NCI-H345 (cell line): ENCODE measurements at places on chromosomes 12 and 14.

DNA sequence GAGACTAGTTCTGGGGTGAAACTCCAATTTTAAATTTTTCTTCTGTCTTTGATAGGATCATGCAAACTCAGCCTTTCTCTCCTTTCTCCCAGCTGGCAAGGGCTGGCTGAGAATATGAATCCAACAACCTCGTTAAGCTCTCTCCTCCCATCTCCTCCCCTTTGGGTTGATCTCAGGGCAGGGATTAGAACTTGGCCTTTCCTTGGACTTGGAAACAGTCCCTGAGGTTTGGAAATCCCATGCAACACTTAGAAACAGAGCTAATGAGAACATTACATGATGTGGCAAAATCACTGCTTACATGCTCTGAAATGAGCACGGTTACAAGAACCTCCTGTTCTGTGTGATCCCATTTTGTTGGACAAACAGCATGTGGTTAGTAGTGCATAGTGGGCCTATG lies 31.6 kb downstream of the ACACB start:
- DNase-seq: no peak

GRCh38 chr12:19577281-19577530 lies 137.9 kb downstream of the AEBP2 start:
- DNase-seq: no peak

GRCh38 chr12:59040656-59041055 lies 120.4 kb upstream of the LRIG3 start:
- no peak for DNase-seq

DNA sequence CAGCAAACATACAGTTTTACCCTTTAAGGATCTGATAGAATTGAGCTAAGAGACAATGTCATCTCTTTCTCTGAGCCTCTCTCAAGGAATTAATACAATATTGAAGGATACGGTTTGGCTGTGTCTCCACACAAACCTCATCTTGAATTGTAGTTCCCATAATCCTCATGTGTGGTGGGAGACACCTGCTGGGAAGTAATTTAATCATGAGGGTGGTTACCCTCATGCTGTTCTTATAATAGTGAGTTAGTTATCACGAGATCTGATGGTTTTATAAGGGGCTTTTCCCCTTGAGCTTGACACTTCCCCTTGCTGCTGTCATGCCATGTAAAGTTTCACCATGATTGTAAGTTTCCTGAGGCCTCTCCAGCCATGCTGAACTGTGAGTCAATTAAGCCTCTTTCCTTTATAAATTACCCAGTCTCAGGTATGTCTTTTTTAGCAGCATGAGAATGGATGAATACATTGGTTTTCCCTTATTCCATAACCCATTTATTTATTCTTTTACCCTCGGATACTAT lies 47.6 kb downstream of the TMEM30B start:
- DNase-seq: no peak

- DNase-seq: no peak
These were observed 78.5 kb downstream of the VCPKMT start for GRCh38 chr14:50037852-50038251.

GRCh38 chr14:67951529-67952135 lies 132.1 kb downstream of the RAD51B start:
- DNase-seq: no peak

DNA sequence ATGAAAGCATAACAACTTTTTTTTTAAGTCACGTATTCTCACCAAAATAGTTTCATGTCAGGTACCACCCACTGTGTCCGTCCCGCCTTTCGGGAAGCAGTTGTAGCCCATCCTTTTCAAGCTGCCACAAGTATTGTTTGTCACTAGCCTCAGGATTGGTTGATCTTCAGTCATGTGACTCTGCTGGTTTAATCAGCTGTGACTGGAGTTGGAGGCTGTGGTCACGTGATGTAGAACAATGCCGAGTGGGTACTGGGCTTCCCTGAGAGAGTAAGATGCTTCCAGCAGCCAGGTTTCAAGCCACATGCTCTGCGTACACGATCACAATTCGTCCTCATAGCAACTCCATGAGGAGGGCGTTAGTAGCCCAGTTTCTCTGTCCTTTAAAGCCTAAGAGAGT lies 83.0 kb upstream of the WSCD2 start:
- DNase-seq: no peak

- DNase-seq: peak; percentile 38
These were observed 40.6 kb downstream of the SPRING1 start for GRCh38 chr12:116697305-116697704.

DNA sequence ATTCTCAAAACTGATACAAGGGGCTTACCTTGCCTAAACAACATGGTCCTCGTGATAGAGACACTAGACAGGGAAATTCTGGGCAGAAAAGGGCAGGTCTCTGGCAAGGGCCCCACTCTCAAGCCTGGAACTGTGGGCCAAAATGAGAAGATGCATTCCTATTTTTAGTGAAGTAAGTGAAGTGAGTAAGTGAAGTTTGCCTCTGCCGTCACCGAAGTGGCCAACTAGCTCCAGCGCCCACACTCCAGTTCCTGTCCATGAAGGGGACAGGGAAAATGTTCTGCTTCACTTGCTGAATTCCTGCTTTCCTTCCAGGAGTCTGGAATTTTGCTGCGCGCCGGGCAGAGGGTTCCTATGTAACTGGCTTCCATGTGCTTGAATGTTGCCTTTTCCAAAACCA lies 1035.6 kb upstream of the TMEM132C start:
- DNase-seq: no peak

GRCh38 chr14:24960816-24961215 lies 89.1 kb downstream of the STXBP6 start:
- DNase-seq: no peak

DNA sequence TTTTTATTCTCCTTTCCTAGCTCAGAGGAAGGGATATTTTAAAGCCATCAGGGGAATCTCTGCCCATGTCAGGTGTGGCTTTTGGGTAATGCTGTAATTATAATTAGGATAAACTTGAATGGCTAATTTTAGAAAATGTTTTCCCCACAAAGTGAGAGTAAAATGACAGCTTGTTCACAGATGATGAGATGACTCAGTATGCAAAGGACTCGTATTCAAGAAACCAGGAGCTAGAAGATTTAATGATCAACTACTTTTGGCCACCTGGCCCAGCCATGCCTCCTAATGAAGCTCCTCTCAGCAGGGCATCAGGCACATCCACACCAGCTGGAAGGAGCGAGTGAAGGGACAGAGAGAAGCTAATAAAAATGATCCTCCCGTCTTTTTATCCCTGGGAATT lies 29.0 kb upstream of the PLEKHG7 start:
- no peak for DNase-seq

DNA sequence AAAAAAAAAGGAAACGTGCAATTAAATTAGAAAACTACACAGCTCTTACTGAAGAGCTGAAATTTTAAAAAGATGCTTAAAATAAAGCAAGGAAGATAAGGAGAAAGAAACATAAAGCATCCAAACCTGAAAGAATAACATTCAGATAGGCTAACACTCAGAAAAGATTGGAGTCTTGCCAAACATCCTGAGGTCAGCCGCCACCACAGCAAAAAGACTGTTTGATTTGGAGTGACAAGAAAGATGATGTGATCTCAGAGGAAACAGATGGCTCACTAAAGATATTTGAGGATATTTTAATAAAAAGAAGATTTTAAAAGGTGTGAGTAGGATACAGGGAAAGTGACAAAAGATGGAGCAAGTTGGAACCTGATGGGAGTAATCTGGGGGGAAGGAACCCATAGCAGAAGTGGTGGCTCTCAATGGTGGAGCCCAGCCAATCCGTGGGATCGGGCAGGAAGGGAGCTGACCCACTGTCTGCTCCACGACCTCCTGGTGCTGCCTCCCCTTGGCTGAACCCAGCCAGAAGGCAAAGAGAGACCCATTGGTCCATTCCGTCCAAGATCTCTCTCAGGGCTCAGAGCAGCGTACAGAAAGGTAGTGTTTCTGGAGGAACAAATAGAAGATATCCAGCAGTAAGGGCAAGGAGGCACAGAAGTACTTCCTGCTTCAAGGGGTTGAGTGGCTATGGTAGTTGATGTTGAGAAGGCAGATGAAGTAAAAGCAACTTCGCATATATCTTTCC lies 469.6 kb downstream of the RGS6 start:
- no peak for DNase-seq

GRCh38 chr12:15679151-15679550 lies 110.0 kb downstream of the EPS8 start:
- no peak for DNase-seq

- no peak for DNase-seq
These were observed 417.6 kb downstream of the PCNX1 start for GRCh38 chr14:71324767-71325272.

GRCh38 chr12:94150240-94151121 lies 2.1 kb downstream of the PLXNC1 start:
- DNase-seq: peak; percentile 66

DNA sequence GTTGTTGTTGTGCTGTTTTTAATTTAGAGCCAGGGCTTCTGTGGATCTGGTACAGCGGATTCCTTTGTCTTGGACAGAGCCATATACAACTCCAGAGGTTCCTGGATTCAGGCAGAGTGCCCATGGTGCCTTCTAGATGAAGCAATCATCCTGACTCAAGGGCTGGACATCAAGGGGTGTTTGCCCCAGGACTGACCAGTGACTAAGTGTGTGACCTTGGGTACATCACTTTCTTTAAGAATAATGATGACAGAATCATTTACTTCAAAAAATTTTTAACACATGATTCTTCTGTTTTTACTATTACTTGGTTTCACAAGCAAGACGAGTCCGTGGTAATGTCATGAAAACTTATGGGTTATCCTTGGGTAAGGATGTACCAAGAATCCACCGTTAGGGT lies 397.3 kb downstream of the ZFP36L1 start:
- no peak for DNase-seq

DNA sequence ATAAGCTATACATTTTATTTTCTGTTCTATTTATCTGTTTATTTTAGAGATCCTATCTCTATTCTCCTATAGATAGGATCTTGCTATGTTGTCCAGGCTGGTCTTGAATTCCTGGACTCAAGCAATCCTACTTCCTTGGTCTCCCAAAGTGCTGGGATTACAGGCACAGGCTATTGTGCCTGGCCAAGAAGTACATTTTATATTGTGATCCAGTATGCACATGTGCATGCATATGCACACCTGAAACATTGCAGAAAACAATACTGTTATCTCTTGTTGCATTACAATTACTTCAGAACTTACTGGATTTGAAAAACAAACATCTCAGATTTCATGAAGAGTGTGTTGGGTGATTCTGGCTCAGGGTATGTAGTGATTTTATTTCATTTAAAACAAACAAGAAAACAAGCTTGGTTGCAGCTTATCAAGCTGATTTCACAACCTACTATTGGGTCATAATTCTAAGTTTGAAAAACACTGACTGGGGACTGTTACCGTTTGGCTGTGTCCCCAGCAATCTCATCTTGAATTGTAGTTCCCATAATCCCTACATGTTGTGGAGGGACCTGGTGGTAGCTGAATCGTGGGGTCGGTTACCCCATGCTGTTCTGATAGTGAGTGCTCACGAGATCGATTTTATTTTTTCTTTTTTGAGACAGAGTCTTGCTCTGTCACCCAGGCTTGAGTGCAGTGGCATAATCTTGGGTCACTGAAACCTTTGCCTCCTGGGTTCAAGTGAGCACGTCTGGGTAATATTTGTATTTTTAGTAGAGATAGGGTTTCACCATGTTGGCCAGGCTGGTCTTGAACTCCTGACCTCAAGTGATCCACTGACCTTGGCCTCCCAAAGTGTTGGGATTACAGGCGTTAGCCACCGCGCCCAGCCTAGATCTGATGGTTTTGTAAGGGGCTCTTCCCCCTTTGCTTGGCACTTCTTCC lies 31.3 kb downstream of the ERC1 start:
- DNase-seq: no peak

DNA sequence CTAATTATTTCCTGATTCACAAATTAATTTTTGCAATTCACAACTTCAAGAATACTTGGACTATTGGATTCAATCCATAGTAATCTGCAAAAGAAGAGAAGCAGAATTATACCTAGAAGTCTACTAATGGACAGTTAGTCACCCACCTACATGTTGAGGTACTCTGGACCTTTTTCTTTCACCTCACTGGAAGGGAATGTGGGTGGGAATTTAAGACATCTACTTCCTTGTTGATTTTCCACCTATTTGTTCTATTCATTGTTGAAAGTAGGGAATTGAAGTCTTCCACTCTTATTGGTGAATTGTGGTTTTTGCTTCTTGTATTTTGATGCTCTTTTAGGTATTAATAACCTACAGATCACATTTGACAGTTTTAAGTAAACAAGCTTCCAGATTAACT lies 11.0 kb downstream of the RESF1 start:
- no peak for DNase-seq

GRCh38 chr12:66196806-66197205 lies 7.8 kb downstream of the IRAK3 start:
- no peak for DNase-seq

DNA sequence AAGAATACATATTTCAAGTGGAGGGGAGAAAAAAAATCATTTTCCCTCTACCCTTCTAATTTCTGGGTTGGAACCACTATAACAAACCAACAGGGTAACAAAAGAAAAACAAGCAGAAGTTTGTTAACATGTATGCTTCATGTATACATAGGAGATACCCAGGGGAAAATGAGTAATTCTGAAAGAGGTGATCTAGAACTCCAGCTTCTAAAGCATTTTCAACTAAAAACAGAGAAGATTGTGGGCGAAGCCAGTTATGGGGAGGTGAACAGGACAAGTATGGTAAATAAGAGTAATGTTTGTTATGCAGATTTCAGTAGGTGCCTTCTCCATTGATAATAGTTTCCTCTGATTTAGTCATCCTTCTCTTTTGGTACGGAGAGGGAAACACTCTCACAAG lies 16.7 kb downstream of the FNTB start:
- no peak for DNase-seq

GRCh38 chr12:14273913-14274311 lies 91.6 kb upstream of the ATF7IP start:
- no peak for DNase-seq

DNA sequence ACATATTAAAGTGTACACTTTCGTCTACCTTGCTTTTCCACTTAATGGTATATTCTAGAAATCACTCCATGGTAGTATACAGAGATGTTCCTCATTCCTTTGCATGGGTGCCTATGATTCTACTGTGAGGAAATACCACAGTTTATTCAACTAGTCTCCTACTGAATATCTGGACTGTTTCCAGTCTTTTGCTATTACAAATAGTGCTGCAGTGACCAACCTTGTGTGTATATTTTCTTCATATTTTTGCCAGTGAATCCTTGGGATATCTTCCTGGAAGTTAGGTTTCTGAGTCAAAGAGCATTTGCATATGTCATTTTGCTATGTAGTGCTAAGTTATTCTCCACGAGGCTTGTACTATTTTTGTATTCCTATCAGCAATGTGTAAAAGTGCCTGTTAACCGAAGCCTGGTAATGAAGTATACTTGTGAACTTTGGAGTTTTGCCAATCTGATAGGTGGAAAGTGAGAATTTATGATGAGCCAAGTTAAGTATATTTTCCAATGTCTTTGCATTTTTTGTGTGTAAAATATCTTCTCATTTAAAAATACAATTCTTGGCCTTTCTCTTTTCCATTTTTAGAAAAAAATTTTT lies 31.3 kb upstream of the TMEM263 start:
- DNase-seq: no peak

GRCh38 chr14:34851395-34851794 lies 23.8 kb downstream of the BAZ1A start:
- no peak for DNase-seq

GRCh38 chr14:57266065-57266464 lies 2.6 kb downstream of the EXOC5 start:
- DNase-seq: no peak
